ENCODE measurements at places on chromosomes 1 and 21.
A peak's percentile ranks its signal among the peaks of the same experiment; 100 is the strongest.

DNA sequence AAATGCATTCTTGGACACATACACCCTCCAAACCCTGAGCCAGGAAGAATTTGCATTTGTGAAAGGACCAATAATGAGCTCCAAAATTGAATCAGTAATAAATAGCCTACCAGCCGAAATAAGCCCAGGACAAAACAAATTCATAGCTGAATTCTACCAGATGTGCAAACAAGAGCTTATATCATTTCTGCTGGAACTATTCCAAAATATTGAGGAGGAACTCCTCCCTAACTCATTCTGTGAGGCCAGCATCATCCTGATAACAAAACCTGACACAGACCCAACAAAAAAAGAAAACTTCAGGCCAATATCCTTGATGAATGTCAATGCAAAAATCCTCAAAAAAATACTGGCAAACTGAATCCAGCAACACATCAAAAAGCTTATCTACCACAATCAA lies 6.7 kb downstream of the SPRR2E start:
- no peak for DNase-seq

GRCh38 chr21:32329331-32329730 lies 30.7 kb downstream of the MRAP start:
- no peak for DNase-seq

GRCh38 chr1:110714374-110714995 lies 39.7 kb upstream of the KCNA3 start:
- no peak for DNase-seq

DNA sequence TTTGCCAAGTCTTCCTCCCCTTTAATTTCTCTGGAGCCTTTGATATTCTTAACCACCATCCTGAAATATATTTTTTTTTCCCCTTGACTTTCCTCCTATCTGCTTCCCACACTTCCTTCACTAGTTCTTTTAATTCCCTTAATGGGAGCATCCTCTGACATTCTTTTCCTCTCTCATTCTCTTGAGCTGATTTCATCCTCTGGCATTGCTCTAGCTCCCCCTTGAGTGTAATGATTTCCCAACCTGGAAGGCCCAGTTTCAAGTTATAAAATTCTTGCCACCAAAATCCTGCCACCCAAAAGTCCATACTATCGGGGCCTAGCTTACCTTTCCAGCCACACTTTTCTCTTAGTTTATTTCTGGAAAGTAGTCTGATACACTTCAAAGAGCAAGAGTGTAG lies 39.5 kb upstream of the UBE2U start:
- DNase-seq: no peak

DNA sequence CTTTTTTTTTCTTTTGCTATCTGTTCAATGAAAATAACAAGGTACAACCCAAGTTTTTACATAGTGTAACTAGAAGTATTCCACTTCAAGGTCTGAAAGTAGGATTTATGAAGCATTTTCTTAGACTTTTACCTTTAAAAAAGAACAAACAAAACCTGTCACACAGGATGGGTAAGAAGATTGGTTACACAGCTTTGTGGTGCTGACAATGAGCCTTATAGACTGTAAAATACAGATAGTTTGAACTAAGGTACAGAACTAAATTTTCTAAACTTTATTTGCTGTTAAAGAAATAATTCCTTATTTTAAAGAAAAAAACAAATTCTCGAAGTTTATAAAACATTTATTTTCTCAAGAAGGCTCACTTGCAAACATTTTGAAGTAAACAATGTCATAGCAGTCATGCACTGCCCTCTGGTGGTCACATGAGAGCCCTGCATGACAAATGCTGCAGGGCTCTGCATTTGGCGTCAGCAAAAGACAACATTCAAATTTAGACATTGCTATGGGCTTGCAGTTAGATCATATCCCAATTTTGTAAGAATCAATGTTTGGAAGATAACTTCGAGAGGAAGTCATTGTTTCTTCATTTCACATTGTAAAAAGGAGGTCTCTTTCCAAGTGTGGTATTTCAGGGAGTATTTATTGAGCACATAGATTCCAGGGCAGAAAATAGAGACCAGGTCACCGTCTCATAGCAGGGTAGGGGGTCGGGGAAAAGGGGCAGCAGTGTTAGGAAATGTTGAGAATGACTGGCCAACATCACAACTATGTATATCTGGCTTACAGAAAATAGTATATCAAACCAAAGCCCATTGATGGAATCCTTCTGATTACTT lies 115.3 kb upstream of the FMN2 start:
- DNase-seq: peak; percentile 2

GRCh38 chr1:168608796-168609715 lies 32.7 kb downstream of the XCL1 start:
- no peak for DNase-seq

DNA sequence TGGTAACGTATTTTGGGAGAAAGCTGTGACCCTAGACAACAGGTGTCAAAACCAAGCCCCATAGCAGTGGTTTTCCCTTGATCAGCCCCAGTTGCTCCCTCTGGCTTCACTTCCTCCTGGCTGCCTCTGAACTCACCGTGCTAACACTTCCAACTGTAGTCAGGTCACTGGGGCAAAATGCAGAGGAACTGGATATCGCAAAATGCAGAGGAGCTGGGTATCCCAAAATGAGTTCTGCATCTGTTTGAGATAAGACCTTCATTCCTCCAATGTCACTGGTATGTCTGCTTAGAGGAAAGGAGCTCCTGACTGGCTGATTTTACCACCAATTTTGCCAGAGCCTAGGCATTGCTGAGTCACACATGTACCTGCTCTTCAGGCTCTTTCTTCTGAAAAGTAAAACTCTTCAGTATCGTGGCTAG lies 19.6 kb upstream of the TACSTD2 start:
- no peak for DNase-seq

DNA sequence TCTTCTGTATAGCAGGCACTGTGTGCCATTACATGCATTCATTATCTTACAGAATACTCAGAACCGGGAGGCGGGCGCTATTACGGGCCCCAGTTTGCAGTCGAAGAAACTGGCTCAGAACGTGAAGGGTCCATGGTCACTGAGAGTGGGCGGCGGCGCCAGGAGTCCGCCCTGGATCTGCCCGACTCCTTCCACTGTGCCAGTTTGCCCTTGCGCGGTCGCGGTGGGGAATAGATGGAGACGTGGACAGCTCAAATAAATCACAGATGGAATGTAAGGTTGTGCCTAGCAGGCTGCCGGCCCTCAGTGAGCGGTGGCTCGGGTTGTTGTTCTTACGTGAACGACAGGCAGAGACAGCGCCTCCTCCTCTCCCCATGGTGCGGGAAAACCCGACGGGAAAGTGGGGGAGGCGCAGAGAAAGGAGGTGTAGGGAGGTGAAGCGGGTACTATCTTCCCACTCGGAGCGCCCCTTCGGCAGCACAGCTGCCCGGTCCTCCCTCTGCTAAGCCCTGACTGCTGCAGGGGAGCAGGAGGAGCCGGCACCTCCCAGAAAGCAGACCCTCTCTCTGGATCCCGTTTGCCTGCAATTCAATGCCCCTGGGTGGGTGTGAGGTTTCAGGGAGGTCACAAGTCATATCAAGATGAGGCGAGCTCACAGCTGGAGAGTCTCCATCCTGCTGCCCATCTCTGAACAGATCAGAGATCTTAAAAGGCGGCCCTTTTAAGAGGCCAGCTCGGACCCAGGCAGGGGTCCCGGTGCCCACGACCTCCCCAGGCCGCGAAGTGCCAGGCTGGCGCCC lies 1.1 kb downstream of the COL9A2 start:
- DNase-seq: no peak

DNA sequence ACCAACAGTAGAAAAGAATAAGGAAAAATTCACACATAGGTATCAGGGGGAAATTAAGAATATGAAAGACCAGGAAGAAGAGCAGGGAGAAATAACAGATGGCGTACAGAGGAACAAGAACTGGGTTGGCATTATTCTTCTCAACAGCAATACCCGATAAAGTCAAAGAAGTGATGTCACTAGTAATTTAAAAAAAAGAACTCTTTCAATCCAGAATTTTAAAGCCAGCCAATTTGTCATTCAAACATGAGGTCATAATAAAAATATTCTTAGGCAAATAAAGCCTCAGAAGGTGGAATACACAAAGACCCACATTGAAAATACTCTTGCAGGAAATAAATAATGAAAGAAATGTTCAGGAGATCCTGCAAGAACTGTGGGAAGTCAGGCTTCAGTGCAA lies 8.8 kb downstream of the NCMAP start:
- no peak for DNase-seq

GRCh38 chr1:114290341-114290740 lies 136.7 kb upstream of the SYT6 start:
- no peak for DNase-seq

DNA sequence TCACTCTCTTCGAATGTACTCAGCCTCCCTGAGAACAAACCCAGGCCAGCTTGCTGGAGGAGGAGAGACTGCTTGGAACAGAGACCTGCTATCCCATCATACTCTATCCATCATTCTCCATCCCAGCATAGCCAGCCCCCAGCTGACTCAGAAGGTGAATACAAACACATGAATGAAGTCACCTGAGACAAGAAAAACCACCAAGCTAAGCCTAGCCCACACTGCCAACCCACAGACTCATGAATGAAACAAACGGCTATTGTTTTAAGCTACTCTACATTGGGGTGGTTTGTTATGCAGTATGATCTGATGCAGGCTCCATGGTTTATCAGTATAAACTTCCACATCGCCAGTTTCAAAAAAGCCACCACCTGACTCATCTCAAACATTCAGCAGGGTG lies 395.6 kb downstream of the SETD4 start:
- DNase-seq: no peak

GRCh38 chr1:99860703-99861102 lies 10.5 kb downstream of the AGL start:
- no peak for DNase-seq

Data from stimulated activated CD4-positive, alpha-beta T cell treated with anti-CD3 and anti-CD28 coated beads, TNF-alpha, amount 100 ng/mL, for 4 hours (primary cell).